ENCODE measurements at places on chromosomes 3 and 15.

DNA sequence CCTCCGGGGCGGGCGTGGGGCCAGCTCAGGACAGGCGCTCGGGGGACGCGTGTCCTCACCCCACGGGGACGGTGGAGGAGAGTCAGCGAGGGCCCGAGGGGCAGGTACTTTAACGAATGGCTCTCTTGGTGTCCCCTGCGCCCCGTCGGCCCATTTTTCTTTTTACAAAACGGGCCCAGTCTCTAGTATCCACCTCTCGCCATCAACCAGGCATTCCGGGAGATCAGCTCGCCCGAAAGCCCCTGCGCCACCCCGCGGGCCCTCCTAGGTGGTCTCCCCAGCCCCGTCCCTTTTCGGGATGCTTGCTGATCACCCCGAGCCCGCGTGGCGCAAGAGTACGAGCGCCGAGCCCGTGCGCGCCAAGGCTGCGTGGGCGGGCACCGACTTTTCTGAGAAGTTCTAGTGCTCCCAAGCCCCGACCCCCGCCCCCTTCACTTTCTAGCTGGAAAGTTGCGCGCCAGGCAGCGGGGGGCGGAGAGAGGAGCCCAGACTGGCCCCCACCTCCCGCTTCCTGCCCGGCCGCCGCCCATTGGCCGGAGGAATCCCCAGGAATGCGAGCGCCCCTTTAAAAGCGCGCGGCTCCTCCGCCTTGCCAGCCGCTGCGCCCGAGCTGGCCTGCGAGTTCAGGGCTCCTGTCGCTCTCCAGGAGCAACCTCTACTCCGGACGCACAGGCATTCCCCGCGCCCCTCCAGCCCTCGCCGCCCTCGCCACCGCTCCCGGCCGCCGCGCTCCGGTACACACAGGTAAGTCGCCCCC lies at the start of gene THBS1:
Gene THBS1, plus strand, starts transcription at position 595 of the 757 bp plus-strand sequence. CDS start 779 bp downstream, outside the sequence.
- no peak for DNase-seq

- DNase-seq: no peak
These were observed 86.1 kb downstream of the SAMMSON start for GRCh38 chr3:70085613-70086012.

DNA sequence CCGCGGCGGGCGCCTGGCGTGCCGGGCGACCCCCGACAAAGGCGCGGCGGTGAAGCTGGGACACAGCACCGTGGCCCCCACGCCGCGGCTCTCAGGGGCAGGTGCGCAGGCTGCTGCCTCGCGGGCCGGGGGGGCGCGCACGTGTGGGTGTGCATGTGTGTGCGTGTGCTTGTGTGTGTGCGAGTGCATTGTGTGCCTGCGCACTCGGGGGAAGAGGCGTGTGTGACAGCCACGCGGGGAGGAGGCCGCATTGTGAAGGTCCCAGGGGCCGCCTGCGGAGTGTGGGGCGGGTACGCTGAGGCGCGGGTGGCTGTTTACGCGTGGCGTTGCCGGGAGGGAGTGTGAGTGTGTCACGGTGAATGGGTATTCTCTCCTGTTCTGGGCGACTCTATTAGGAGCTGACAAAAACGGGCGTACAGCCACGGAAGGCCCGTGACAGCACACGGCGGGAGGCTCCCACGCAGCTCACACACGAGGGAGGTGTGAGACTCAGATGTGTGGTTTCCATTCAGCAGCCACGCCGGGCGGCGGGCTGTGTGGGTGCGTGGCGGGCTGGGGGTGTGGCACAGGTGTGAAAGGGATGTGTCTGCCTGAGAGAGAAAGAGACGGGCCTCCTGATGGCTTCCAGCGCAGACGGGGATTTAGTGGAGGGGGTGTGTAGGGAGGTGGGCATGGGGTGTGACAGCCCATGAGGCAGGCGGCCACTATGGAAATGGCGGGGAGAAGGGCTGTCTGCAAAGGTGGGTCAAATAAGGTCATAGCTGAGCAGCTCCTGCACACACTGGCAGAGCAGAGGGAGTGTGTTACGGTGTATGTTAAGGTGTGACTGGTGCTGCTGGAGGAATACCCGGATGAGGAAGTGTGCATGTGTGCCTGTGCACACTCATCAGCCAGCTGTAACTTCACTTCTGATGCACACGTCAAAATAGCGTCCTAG lies 750 bp downstream of the PODXL2 start:
- peak; percentile 37 for DNase-seq

DNA sequence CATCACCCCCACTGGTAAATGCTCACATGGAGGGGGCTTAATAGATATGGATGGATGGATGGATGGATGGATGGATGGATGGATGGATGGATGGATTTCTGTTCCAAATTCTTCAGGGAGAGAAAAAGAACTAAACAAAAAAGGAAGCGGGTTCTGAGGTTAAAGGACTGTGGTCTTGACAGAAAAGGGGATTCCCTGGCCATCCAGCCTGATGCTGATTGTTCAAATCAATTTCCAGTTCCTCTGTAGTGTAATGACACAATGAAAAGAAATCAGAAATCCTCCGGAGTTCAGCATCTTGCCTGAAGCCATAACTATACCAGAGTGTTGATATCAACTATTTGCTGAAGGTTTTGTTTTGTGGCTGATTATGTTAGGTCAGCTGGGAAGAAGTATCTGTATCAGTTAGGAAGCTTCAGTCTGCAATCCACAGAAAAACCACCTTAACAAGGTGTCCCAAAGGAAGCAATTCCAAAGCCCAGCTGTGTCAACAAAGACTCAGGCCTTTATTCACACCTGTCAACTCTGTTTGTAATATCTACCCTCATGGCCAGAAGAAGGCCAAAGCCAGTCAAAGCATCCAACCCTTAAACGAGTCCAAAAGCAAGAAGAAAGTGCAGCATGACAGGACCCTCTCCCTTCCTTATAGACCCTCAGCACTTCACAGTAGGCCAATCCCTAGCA lies 24.5 kb upstream of the RASA2 start:
- DNase-seq: no peak

DNA sequence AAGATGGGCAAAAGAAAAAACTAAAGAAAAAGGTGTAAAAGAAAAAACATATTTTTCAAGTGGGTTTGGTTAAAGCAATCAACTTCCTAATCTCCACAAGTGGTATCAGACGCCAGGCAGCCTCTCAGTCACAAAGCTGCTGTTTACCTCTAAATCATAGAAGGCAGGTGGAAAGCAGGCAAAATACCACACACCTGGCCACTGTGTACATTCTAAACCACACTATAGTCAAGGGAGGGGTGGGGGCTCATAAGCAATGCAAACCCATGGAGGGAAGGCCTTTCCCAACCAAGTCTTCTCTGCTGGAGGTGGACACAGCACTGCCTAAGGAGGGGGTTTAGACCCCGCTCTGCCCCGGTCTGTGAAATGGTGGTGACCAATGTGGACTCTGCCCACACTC lies 50.4 kb downstream of the MCF2L2 start:
- DNase-seq: no peak

DNA sequence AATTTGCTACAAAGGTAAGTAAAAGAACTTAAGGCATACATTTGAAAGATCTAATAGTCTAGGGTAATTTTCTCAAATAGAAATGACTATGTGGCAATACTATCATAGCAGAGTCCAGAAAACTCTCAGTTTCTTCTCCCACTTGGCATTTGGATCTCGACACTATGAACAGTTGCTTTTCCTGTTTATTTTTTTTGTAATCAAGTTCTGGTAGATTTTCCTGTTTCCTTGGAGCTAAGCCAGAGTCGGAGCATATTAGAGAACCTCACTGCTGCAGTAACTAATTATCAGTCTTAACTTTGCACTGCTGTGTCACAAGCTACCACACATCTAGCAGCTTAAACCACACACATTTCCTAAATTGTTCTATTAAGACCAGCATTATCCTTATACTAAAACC lies 44.9 kb upstream of the ZNF385D start:
- no peak for DNase-seq

- DNase-seq: no peak
These were observed 90.1 kb downstream of the FBN1 start for GRCh38 chr15:48555241-48555881.

GRCh38 chr3:37295925-37296324 lies 121.5 kb upstream of the LRRFIP2 start:
- DNase-seq: no peak

GRCh38 chr3:73791356-73791755 lies 166.6 kb upstream of the PDZRN3 start:
- no peak for DNase-seq

GRCh38 chr3:48372377-48372770 lies 355 bp downstream of the FBXW12 start:
- no peak for DNase-seq

DNA sequence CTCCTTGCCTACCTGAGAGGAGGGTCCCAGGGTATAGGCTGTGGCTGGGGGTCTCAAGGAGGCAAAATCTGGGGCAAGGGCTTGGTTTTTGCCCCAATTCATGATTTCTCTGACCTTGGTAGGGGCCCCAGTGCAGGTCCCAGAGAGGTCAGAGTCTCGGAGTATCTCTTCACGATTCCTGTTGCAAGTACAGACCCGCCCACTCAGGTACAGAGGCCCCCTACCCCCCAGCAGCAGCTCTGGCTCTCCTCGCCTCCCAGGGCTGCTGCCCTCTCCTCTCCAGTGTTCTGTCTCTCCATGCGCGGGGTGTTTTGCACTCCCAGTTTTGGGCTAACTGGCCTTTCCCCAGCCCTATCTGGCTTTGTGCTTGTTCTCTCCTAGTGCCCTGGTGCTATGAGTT lies 5.4 kb upstream of the JMJD7 start:
- no peak for DNase-seq

DNA sequence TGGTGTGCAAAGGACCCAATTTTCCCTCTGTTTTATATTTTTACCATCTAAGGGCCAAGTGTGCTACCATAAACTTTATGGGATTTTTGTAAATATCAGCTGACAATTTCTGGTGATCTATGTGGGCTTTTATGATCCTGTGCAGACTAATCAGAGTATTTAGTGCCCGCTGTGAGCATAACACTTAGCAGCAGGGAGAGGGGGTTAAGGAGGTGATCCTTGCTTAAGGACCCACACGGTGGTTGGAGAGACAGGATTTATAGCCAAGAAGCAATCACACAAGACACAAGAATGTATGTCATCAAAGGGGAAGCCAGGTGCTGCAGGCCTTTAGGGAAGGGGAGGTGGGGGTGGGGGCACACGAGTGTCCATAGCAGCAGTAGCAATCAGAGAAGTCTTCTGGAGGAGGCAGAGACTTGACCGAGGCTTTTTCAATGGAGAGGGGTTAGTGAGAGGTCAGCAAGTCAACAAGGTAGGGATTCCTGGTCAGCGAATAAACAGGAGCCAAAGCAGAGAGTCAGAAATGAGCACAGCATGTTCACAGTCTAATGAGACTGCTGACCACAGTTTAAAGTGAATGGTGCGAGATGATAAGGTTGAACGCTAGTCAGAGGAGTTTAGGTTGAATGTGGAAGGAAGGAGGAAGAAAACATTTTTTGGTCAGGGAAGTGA lies 4.5 kb upstream of the CACNA1D start:
- DNase-seq: no peak

DNA sequence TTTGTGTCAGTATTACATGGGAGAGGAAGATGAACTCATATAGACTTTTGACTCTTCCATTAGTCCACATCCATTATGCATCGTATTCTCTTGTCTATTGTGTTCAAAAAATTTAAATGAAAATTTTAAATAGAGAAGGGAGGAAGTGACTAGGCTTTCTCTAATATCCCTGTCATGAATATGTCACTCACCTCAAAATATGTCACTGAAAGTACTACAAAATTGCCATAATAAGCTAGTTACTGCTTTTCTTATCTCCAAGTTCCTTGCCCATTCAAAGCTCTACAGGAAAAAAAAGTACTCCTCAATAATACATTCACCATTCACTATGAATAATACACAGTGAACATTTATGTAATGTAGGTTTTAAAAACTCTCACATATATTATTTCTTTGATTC lies 22.3 kb upstream of the GHSR start:
- DNase-seq: no peak

GRCh38 chr15:40766906-40767837 lies 2.6 kb upstream of the C15orf62 start:
- DNase-seq: no peak

GRCh38 chr3:131447349-131447748 lies 55.4 kb downstream of the MRPL3 start:
- DNase-seq: no peak

DNA sequence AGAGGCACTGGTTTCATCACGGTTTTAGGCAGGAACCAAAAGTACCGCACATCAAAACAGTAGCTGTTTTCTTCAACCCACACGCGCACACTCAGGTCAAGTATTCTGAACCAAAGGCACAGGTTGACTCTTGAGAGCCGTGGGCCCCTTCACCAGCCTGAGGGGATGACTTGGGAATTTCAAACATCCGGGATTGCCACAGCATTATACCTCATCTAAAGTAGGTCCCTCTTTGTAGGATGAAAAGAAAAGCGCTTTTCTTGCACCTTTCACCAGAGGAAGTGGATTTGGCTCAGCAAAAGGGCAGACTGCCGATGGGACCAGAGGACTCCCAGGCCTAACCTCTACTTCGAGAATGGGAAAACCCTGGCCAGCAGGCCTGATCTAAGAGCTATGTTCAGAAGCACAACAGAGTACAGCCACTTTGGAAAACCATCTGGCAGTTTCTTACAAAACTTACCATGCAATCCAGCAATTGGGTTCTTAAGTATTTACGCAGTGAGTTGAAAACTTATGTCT lies 88.2 kb upstream of the PROK2 start:
- DNase-seq: no peak

- DNase-seq: no peak
These were observed 499.8 kb upstream of the TPRG1 start for GRCh38 chr3:188671971-188672370.

DNA sequence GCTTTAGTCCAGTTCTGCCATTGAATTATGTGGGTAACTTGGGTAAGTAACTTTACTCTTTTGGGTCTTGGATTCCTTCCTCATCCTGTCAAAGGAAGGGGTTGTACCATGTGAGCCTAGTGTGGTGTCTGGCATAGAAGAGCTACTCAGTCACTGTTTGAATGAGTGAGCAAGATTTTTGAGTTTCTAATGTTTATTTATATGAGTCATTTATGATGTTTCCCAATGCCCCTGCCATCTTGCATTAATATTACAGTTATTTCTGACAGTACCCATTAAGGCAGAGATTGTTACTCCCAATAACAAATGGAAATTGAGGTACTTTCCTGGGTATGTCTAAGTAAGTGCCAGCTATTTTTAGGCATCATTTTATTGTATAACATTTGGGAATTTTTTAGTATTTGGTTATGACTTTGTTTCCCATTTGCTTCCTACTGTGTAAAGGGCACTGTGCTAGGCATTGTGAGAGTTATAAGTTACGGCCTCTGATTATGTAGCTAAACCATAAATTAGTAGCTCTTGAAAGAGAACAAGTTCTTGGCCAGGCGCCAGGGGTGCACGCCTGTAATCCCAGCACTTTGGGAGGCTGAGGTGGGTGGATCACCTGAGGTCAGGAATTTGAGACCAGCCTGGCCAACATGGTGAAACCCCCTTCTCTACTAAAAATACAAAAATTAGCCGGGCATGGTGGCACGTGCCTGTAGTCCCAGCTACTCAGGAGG lies 23.5 kb downstream of the NR1D2 start:
- no peak for DNase-seq

GRCh38 chr3:187136936-187137335 lies 2.4 kb downstream of the RPL39L start:
- no peak for DNase-seq

DNA sequence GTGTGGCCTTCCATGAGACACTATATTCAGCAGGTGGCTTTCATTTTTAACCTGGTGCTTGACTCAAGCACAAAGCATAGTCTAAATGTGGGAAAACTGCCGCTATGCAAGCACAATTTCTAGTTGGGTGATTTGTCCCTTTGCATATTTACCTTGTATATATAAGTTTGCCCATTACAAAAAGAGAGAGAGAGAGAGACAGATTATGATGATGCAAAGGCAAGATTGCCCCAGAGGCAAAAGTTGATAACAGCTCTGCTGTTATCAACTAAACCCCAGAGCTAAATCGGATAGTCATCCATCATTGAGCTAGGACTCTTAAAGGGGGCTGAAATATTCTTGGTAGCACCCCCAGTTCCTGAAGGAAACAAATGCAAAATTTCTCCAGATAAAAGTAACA lies 141.5 kb downstream of the AQP9 start:
- no peak for DNase-seq

Data from CD4-positive, alpha-beta T cell (primary cell).